ENCODE measurements at places on chromosomes 7 and 10. TPM values are rescaled to one million over a fixed set of nuclear protein-coding genes. Genes with fewer than 3 reads are reported as not detected.

GRCh38 chr10:119957451-119957850 is 64.9 kb downstream of the SEC23IP start:
- no peak for DNase-seq

- DNase-seq: no peak
These were observed 378.8 kb upstream of the SHH start for GRCh38 chr7:156191090-156191489.

DNA sequence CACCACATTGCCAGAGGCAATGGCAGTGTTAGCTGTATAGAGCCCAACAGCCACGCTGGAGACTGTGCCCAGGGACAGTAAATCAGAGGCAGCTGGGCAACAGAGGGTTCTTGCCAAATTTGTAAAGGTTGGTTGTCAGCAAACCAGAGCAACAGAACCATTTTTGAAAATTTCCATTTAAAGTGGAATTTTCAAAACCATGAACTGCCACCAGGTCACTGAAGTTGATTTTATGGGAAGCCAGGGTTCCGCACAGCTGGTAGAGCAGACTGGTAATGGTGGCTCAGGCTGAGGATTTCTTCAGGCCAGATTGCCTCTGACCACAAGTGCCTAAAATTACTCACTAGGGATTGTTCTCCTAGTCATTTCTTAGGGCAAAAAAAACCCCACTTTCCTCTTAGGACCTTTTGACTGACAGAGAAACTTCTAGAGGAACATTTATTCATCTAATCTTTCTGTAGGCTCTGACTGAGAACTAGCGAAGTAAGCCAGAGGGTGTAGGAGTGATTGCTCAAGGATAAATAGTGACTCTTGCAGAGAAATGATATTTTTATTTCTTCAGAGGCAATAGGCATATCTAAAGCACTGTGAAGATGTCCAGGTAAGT is 342.4 kb downstream of the BBS9 start:
- DNase-seq: no peak

DNA sequence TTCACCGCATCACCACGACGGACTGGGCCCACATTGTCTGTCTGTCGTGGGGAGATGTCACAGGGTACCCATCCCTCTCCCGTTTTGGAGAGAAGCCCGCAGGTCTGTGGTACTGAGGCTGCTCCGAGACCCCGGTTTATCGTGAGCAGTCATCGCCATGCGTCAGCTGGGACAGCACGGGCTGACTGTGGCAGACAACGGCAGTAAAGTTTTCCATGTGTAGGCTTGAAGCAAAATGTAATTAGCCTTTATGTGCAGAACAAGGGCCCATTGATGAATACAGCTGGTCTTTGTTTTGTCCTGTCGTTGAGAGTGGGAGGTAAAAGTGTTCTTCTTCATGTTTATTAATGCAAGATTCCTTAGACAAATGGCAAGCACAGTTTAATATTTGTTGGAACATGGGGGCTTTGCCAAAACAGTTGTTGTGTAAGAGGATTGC is 167.4 kb upstream of the SH2B2 start:
- no peak for DNase-seq

- peak; percentile 57 for DNase-seq
These were observed 101.1 kb upstream of the TARP start for GRCh38 chr7:38374507-38374906.

- DNase-seq: no peak
These were observed 15.3 kb upstream of the ADD3 start for GRCh38 chr10:109992485-109992884.

GRCh38 chr7:68133045-68133444 is 1136.4 kb downstream of the TYW1 start:
- no peak for DNase-seq

GRCh38 chr10:77160679-77161078 is 476.9 kb downstream of the KCNMA1 start:
- DNase-seq: peak; percentile 38

GRCh38 chr7:14805105-14805719 is 97.3 kb downstream of the DGKB start:
- no peak for DNase-seq

GRCh38 chr7:104074529-104074928 is 85.1 kb upstream of the RELN start:
- no peak for DNase-seq

Gene SYPL1
- 57.8 TPM for total RNA-seq

Gene WIPF3
- total RNA-seq: not detected

All from H4 (cell line).